ENCODE measurements at places on chromosomes 7 and 10. TPM values are rescaled to one million over a fixed set of nuclear protein-coding genes. Genes with fewer than 3 reads are reported as not detected.

DNA sequence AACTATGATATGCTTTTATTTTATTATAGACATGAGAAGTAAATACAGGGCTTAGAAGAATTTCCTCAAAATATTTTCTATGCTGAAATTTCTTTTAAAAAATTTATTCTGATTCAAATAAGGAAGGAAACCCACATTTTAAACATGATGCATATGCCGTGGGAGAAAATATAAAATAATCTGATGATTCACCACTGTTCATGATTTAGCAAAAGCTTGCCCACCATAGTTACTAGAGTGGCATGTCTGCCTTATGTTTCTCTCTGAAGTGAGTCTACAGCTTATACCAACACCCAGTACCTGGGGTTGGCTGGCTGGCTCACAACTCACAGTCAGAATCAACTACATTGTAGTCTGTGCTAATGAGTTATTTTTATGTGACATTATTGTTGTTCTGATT lies 102.0 kb downstream of the GNAI1 start:
- no peak for DNase-seq

- DNase-seq = no peak
Measured at GRCh38 chr7:30888747-30889146, 22.9 kb upstream of the AQP1 start.

GRCh38 chr10:6567884-6568283 lies 12.2 kb downstream of the PRKCQ start:
- DNase-seq = no peak

- peak; percentile 42 for DNase-seq
Measured at GRCh38 chr10:86439544-86439943, 72.9 kb upstream of the GRID1 start.

CLDN3 gene
- total RNA-seq = not detected
